Stimulated activated CD4-positive, alpha-beta T cell treated with anti-CD3 and anti-CD28 coated beads, TNF-alpha, amount 100 ng/mL, for 24 hours (primary cell): ENCODE measurements at places on chromosomes 5 and 9.

DNA sequence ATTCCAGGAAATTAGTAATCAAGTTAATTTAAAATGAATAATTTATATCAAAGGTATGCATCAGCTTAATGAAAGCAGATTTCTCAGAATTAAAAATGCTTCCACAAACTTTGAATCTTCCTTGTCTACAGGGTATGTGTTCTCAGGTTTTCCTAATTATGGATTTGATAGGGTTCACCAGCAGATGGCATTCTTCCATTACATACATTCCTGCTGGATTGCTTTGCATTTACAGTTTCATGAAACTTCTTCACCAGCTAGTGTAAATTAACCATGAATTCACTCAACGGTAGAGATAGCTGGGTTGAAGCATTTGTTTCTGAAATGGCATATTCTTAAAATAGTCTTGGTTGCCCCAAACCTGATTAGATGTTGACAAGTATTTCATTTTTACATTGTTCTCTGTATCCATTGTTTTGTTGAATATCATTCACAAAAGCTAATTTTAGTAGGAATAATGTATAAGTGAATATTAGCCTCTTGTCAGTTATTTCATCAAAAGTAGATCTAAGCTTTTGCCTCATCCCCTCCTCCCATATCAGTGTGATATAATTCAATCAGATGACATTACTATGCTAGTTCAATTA, 68.7 kb upstream of the WDR41 start:
- no peak for DNase-seq

GRCh38 chr9:134935701-134936345, 18.1 kb upstream of the FCN1 start:
- DNase-seq = no peak

- DNase-seq = no peak
These were observed 12.2 kb upstream of the CDK5RAP2 start for GRCh38 chr9:120592210-120592609.

GRCh38 chr5:165559645-165560044, 2054.2 kb downstream of the MAT2B start:
- DNase-seq = no peak

DNA sequence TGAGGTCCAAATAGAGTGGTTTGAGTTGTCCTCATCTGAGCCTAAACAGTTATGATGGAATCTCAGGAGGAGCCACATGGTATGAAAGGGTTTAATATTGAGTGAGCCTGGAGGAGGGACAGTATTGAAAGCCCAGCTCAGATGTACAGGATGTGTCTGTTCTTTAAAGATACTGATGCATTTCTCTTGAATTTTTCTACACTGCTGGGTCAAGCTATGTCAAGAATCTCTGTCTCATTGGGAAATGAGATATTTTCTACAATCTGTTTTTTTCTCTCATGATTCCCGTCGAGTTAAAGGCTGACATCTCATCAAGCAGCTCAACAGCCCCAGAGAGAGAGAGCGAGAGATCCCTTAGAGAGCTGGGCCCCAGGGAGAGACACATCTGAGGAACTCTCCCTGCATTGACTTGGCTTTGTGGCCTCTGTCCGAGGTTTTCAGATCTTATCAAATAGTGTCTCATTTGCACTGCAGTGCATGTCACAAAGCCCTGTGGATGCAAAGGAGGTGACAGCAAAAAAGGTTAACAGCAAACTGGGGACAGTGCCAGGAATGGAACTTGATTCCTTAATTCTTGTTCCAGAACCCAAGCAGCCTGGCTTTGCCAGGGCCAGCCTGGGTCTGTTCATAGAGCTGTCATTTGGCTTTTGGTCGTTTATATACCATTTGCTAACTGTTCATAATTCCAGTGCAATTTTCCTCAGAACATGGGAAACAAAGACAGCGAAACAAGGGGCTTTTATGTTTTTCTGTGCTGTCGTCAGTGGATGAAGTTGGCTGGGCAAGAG, 19.0 kb upstream of the ACTBL2 start:
- no peak for DNase-seq

- DNase-seq = no peak
These were observed 3.7 kb upstream of the SLC9A3 start for GRCh38 chr5:527646-528628.

DNA sequence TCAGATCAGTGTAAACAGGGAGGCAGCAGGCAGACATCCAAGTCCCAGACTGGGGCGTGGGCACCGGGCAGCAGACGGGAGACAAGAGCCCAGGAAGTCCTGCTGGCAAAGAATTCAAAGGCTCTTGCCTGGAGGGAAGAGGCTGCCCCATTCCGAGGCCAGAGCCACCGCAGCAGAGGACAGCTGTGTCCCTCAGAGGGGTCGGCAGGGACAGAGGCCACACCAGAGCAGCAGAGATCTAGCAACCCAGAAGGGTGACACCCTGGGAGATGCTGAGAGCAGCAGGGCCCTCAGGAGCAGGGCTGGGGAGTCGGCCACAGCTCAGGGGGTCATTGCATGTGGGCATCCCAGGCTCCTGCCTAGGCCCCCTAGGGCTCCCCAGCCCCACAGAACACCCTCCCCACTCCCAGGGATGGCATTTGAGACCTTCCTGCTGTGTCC, 29.1 kb downstream of the ADAMTS2 start:
- no peak for DNase-seq

DNA sequence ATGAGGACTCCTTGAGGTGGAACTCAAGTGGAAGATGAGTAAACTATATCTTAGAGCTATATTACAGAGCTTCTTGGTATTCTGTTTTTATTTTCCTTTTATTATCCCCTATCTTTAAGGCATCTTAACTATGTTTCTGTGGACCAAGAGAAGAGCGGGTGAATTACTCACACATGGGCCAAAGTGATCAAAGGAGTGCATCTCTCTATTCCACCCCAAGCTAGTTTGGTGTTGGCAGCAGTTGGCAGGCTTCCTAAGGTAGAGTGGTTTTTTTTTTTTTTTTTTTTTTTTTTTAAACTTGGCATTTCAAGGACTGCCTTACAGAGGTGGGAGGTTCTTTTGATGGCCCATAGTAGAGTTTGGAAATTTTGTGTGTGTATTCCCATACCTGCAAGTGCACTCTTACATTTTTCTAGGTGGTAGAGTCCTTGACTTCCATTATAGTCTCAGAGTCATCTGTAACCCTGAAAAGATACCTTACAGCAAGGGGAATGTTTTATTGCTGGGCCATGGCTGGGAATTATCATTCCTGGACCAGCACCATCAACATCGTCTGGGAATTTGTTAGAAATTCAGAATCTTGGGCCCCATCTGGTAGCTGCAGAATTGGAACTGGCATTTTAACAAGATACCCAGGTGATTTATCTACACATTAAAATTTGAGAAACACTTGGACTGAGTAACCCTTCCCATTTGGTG, 51.0 kb downstream of the ARHGAP26 start:
- no peak for DNase-seq

- DNase-seq = no peak
These were observed 100.3 kb downstream of the ATG10 start for GRCh38 chr5:82072138-82072537.

DNA sequence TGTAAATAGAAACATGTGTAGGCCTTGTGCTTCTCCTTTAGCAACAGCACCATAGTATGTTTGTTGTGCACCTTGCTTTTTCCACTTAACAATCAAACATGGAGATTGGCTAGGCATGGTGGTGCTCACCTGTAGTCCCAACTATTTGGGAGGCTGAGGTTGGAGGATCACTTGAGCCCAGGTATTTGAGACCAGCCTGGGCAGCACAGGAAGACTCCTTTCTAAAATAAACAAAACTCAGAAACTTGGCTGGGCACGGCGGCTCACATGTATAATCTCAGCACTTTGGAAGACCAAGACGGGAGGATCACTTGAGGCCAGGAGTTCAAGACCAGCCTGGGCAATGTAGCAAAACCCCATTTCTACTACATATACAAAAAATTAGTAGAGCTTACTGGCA, 948 bp upstream of the FAXDC2 start:
- no peak for DNase-seq
